CD4-positive, alpha-beta T cell (primary cell): ENCODE measurements at places on chromosomes 6 and 20.

GRCh38 chr6:111723412-111723970, 117.8 kb upstream of the TRAF3IP2 start:
- no peak for DNase-seq

GRCh38 chr6:5450073-5450472, 188.8 kb downstream of the FARS2 start:
- no peak for DNase-seq

DNA sequence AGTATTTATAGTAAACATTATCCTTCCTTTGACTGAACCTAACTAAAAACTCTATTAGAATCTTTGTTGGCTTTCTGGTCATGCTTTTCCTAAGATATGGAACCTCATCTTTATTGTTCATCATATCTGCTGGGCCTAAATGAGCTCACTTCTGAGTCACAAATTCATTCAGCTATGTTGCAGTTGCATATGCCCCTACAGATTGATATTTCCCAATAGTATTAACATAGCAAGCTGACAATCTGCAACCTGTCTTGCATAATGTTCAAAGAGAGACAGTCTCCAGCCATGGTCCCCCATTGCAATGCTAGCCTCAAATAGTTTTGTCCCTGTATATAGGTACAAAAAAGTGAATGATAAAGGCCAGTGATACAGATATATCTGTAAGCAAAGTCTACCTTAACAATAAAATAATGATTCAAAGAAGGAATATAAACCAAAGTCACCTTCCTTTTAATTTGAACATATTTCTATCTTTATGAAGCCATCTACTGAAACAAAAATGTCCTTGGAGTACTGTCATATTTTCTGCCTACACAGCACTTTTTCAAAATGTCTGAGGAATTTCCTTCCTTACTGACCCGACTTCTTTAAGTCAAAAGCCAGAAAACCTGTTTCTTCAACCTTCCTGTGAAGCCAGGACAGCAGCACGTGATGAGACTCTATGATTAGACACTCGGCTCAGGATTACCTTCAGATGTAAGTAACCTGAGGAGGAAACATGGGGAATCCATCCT, 140.7 kb downstream of the UBE3D start:
- DNase-seq = no peak

DNA sequence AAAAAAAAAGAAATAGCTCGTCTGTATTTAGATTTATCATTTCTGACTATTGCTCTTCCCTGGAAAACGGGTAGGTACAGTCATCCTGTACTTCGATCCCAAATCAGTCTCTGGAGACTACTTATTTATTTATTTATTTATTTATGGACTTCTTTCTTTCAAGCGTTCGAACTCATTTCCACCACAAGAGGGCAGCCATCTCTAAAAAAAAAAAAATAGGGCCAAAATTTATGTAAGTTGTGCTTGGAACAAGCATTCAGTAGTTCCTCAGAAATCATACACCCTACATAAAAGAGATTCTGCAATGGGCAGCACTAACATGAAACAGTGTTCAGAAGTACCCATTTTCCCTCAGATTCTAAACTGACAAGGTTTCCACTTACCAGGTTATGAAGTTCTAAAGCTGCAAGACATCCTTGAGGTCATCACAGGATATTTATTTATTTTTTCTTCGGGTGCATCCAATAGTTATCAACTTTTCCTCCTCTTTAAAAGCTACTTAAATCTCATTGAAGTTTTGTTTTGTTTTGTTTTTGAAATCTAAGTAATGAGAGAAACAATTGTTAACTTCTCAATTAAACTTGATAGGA, 1.9 kb upstream of the BMP2 start:
- DNase-seq = no peak

DNA sequence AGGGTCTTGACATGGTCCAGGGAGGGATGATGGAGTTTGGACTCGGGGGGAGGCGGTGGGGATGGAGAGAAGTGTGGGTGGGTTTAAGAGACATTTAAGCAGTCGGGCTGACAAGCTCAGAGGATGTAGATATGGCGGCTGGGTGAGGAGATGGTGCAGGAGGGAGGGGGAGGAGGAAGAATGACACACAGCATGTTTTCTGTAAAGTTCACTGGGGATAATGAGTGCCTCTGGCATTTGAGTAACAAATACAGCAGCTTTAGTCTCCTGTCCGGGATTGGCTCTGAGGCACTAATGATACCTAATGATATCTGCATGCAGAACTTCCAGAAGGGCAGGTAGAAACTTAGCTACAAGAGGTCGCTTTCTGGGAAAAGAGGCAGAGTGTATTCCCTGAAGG, 107.8 kb downstream of the DHX35 start:
- DNase-seq = no peak

- no peak for DNase-seq
These were observed 275.5 kb upstream of the SLC35B3 start for GRCh38 chr6:8710668-8711431.

GRCh38 chr20:59808729-59809381, 124.6 kb downstream of the SYCP2 start:
- DNase-seq = no peak

DNA sequence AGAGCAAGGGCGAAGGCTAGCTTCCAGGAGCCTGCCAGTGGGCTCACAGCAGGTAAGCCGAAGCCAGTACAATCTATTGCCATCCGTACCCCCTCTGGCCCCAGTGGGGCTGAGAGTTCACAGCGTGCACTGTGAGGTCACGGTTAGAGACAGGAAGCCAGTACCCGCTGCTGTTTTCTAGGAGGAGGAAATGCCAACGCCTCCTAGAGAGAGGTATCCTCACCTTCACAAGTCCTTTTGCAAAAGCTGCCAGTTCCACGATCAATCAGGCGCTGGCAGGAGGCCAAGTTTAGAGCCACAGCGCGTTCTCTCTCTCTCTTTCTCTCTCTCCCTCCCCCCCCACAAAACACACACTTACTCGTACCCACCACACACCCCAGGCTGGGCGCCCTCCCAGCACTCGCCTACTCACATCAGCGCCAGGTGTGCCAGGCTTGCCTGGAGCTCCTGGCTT, 22.5 kb downstream of the COL9A1 start:
- DNase-seq = no peak

DNA sequence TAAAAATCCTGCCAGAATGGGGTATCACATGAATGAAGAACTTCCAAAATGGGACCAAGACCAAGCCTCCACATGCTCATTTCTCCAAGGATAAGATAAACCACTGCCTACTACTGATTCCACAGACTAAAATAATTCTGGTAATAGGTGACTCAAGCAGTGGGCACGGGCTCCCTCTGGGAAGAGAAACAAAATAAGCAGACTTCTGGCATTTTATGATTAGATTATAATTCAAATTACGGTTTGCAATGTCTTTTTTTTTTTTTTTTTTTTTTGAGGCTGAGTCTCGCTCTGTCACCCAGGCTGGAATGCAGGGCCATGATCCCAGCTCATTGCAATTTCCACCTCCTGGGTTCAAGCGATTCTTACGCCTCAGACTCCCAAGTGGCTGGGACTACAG, 16.0 kb downstream of the UQCC1 start:
- no peak for DNase-seq

- DNase-seq = no peak
These were observed 512.6 kb upstream of the SLC35B3 start for GRCh38 chr6:8947900-8948299.

DNA sequence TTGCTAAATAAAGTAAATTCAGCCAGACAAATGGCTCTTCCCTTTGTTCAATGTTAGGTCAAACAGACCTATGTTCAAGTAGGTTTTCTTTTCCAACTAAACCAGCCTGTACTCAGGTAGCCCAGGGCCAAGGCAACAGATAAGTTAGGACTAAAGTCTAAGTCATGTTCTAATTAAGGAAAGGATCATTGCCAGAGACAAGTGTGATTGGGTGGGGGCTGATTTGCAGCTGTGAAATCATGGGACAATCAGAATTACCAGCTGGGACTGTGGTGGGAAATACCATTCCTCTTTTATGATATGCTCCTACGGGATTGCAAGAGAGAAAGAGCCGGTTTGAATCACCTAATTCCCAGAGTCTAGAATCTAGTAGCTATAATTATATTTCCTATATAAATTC, 4.2 kb upstream of the FBXO30 start:
- DNase-seq = no peak

GRCh38 chr20:46013829-46014516, 5.3 kb downstream of the MMP9 start:
- DNase-seq = peak; percentile 88

- DNase-seq = no peak
These were observed 6.1 kb upstream of the SCGN start for GRCh38 chr6:25645916-25646315.

DNA sequence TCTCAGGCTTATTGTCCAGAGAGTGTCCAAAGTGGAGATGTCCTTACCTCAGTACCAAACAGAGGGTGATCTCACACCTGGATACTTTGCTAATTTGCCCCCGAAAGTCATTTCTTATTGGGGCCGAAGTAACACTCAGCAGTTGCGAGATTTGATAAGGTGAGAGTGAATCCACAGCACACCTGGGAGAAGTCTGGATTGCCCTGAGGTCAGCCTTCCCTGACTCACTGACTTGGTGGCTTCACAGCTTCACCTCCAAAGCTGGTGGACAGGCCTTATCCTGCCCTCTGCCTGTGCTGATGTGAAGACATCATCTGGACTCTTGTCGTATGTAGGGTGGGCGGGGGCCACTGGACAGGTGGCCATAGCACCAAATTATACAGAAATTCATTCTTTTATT, 101.9 kb upstream of the ARMC2 start:
- no peak for DNase-seq

DNA sequence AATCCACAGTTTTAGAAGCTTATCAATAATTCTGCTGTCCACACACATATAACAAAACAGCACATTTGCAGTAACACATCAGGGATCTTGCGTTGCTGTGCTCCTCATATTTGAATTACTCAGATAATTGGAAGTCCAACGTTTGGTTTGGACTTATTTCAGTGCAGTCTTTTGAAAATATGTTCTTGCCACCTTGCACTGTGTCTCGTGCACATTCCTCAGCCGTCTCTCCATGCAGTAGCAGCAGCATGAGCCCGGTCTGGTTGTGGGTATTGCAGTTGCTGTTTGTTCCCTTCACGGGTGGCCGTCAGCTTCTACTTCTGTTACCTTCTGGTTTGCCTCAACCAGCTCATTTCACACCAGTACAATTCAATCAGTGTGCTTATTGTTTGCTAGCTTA, 215.5 kb downstream of the SLC24A3 start:
- DNase-seq = no peak

DNA sequence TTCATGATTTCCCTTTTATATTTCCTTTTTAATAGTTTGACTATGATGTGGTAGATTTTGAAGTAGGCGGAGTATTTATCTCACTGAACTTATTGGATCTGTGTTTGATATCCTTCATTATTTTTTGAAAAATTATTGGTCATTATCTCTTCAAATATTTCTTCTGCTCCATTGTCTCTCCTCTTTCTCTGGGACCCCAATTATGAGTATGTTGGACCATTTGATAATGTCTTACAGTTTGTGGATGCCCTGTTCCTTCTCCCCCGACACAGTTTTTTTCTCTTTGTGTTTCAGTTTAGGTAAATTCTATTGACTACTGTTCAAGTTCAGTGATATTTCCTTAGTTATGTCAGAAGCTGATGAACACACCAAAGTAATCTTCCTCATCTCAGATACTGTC, 49.4 kb upstream of the COL10A1 start:
- DNase-seq = no peak

DNA sequence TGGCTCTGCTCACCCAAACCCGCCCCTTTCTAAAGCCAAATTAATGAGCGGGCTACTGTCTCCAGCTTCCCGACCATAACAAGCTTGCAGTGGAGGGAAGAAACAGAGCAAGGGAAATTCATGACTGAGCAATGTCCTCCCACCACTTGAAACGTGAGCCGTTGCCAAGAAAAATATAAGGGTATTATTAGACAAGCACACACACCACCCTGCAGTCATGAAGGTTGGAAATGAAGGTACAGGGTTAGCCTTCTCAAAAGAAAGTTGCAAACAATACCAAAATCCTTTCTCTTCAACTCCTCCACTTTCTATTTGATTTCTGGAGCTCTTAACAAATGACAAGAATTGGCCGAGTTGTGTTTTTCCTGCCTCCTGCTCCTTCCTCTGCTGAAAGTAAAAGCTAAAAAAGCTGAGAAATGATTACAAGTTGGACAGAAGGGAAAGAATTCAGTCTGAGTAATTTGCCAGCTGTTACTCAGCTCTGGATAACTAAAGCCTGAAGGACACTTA, 151.1 kb upstream of the B3GAT2 start:
- no peak for DNase-seq

- DNase-seq = no peak
These were observed 15.1 kb downstream of the KIF13A start for GRCh38 chr6:17972074-17972952.

GRCh38 chr20:13770141-13770540, 14.6 kb downstream of the ESF1 start:
- DNase-seq = no peak

DNA sequence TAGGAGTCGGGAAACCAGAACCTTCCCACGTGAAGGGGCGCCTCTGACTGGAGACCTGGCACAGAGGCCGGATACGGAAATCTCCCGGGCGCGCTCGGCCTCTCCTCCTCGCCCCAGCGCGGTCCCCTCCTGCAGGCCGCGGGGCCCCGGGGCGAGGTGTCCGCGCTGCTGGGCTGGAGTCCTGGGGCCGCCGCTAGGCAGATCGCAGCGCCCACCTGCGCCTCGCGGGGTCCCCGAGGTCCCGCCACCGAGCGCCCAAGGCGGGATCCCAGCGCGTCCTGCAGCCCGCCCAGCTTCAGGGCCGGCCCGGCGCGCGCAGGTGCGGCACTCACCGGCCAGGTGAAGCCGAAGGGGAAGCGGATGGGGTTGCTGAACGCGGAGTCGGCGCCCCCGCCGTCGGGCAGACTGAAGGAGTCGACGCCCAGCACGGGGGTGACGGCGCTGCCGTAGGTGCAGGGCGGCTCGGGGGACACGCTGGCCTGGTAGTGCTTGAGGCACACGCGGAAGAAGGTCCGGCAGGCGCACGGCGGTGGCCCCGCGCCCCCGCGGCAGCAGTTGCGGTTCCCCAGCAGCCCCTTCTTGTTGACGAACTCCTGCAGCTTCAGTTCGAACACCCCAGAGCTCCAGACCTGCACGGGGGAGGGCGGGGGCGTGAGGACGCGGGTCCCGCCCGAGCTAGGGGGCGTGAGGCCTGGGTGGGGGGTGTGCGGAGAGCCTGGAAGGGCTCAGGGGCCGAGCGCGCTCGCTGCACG, 1.5 kb downstream of the DLL1 start:
- DNase-seq = no peak

DNA sequence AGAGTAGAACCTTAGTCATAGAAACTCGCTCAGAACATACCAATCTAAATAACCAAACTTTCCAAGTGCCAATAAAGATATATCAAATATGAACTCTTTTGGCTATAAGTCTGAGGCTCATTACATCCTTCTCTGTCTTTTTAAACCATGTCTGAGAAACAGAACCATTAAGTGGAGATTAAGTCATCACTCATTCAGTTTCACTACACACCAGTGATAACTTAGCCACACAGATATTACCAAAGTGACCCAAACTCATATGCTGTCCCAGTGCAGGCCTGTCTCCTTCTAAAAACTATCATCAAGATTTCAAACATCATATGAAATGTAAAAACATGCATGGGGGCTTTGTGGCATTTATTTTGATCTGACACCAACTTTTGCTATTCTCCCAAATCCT, 12.0 kb downstream of the GCLC start:
- no peak for DNase-seq

- DNase-seq = no peak
These were observed 56.3 kb downstream of the TSHZ2 start for GRCh38 chr20:53028337-53029007.
